BJ (cell line): ENCODE measurements at places on chromosomes 1 and 21.

DNA sequence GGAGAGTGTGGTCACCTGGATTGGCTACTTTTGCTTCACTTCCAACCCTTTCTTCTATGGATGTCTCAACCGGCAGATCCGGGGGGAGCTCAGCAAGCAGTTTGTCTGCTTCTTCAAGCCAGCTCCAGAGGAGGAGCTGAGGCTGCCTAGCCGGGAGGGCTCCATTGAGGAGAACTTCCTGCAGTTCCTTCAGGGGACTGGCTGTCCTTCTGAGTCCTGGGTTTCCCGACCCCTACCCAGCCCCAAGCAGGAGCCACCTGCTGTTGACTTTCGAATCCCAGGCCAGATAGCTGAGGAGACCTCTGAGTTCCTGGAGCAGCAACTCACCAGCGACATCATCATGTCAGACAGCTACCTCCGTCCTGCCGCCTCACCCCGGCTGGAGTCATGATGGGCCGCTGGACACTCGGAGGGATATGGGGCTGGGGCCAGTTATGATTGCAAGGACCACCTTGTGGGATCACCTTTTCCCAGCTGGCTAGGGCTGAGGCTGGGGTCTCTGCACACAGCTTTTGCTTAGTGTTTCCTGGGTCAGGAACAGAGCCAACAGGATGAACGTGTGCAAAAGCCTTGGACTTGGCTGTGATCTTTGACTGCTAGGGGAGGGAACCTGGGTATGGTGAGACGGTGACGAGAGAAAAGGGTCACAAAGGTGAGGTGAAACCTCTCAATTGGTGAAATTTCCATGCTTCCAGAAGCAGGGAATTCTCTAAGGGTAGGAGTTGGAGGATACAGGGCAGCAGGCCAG is 4.3 kb upstream of the GNAI3 start:
- DNase-seq = no peak

DNA sequence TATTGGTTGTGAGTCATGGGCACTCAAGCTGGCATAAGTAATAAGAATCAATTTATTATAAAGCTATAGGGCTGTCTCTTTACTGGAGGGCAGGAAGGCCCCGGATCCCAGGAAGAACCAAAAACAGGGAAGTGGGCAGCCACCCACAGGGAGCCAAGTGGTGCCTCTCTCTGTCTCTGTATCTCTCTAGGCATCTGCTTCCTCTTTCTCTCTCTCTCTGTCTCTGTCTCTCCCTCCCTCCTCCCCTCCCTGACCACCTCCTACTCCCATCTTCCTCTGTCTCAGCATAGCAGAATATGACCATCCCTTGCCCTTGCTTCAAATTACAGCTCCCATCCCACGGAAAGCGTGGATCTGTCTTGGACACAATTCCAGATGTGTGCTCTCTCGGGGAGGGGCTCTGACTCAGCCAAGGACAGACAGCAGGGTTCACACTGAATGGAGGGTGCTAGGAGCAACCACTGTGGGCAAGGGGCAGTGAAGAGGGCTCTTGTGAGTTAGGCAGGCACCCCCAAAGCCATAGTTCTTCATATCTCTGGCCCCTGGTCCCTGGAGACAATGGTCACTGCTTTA is 80.4 kb upstream of the LPGAT1 start:
- DNase-seq = no peak

- DNase-seq = no peak
These were observed 490.5 kb upstream of the LRRC7 start for GRCh38 chr1:69077198-69077597.

DNA sequence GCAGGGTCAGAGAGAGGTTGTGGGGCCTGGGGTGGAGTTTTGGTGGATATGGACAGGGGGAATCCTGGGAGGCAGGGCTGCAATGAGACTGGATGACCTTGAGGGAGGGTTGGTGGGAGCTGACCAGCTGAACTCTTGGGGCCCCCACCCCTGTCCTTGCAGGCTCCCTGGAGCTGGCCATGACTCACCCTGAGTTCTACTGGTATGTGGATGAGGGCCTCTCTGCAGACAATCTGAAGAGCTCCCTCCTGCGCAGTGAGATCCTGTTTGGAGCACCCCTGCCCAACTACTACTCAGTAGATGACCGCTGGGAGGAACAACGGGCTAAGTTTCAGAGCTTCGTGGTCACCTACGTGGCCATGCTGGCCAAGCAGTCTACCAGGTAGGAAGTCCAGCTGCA is 23.6 kb downstream of the DISP3 start:
- no peak for DNase-seq

GRCh38 chr1:214317300-214317699 is 36.3 kb downstream of the SMYD2 start:
- no peak for DNase-seq

GRCh38 chr1:58739856-58740466 is 40.1 kb upstream of the MYSM1 start:
- DNase-seq = no peak

- no peak for DNase-seq
These were observed 90.1 kb downstream of the TMEM53 start for GRCh38 chr1:44584167-44584566.

- no peak for DNase-seq
These were observed 148.8 kb downstream of the ZBTB18 start for GRCh38 chr1:244199902-244200301.

DNA sequence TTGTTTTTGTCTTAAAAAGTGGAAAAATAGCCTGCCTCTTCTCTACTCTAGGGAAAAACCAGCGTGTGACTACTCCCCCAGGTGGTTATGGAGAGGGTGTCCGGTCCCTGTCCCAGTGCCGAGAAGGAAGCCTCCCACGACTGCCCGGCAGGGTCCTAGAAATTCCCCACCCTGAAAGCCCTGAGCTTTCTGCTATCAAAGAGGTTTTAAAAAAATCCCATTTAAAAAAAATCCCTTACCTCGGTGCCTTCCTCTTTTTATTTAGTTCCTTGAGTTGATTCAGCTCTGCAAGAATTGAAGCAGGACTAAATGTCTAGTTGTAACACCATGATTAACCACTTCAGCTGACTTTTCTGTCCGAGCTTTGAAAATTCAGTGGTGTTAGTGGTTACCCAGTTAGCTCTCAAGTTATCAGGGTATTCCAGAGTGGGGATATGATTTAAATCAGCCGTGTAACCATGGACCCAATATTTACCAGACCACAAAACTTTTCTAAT is 35.0 kb upstream of the TDRD10 start:
- DNase-seq = no peak

GRCh38 chr1:233440951-233441401 is 113.5 kb downstream of the MAP3K21 start:
- no peak for DNase-seq

- no peak for DNase-seq
These were observed 325.8 kb downstream of the KIF26B start for GRCh38 chr1:245480393-245481120.

GRCh38 chr1:53656747-53657530 is 82.0 kb downstream of the GLIS1 start:
- DNase-seq = no peak

DNA sequence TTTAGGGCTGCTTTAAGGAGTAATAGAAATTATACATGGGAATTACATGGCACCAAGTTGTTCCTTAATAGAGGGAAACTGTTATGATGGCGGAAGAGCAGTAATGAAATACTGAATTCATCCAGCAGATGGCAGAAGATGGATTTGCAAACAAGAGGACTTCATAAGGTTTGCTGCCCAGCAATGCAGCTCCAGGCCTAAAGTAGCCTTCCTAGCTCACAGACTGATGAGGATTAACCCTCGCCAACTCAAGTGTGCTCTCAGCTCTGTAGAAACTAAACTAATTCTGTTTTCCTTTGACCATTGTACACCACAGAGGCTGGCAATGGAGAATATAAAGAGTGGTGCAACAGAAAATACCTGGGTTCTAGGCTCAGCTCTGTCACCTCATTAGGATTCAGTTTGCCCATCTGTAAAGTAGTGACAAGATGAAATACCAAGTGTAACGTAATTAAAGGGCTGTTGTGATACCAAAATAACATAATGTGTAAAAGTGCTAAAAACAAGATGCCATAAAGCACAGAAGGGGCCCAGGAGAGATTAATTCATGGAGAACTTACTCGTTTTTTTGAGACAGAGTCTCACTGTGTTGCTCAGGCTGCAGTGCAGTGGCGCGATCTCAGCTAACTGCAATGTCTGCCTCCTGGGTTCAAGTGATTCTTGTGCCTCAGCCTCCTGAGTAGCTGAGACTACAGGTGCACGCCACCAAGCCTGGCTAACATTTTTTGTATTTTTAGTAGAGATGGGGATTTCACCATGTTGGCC is 102.4 kb upstream of the SERBP1 start:
- peak; percentile 37 for DNase-seq

GRCh38 chr1:151790940-151791651 is 796 bp upstream of the TDRKH start:
- DNase-seq = no peak

- no peak for DNase-seq
These were observed 10.4 kb upstream of the PPT1 start for GRCh38 chr1:40107290-40107959.

DNA sequence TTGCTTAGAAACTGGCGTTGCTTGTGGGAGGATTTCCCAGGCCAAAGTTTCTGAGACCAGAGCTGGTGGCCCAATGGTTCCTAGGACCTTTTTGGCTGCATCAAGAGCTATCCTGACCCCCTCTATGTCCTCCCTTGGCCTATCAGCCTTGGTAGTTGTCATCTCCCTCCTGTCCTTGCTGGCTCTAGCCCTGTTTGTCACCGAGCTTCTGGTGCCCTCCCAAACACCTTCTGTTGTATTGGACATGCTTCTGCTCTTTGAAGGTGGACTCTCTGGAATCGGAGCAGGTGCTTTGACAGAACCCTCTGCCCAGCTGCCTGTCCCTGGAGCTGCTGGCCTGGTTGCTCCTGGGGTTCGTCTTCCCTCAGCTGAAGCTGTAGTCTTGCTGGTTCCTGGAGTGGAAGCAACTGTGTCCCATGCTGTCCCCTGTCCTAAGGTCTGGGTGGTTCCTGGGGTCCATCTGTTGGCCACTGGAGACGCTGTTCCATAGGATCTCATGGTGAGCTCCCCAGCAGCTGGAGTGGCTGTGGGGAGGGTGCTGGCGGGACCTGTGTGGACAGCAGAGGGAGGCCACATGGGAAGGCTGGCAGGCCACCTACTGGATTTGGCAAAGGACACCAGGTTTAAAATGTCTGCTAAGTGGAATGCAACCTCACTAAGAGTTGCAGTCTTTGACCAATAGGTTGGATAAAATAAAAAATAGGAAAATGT is 9.4 kb downstream of the FCAMR start:
- DNase-seq = no peak

- DNase-seq = no peak
These were observed 4.1 kb downstream of the DIPK1A start for GRCh38 chr1:92957030-92957734.

- no peak for DNase-seq
These were observed 10.2 kb upstream of the MAGI3 start for GRCh38 chr1:113380075-113380474.

DNA sequence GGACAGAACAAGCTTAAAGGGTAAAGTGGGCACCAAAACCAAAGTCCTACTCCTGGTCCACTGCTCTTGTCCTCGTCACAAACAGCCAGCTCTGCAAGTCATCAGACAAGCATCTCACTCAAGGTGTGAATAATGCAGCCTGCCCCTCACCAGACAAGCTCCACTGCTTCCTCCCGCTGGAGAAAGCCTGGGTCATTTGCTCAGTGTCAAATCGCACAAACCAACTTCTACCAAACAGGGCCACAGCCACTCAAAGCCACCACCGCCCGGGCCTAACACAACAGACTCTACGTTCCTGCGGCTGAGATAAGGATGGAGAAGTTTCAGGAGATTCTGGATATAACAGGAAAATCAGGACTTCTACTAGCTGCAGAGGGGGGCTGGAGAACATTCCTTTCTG is 3.3 kb downstream of the SSBP3 start:
- no peak for DNase-seq

- DNase-seq = no peak
These were observed 16.4 kb downstream of the INPP5B start for GRCh38 chr1:37930246-37931101.

DNA sequence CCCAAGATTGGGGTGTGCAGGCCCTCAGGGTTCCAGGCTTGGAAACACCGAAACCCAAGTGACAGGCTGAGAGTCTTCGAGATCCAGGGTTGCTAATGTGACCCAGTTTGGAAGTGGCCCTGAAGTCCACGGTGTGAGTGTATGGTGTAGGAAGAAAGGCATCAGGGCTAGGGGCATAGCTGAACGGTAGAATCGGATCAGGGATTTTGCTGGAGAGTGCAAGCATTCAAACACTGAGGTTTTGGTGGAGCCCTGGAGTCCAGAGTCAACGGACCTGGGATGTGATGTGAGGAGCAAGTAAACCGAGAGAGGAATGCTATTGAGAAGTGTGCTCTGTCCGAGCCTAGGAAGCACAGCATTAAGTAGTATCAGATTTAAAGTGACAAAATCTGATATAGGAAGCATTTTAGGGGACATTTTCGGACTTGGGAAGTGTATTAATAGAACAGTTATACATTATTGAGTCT is 958 bp downstream of the NFYC start:
- DNase-seq = no peak

- DNase-seq = no peak
These were observed 64.4 kb downstream of the MACF1 start for GRCh38 chr1:39268906-39269305.

- no peak for DNase-seq
These were observed 8.1 kb downstream of the PLEKHM2 start for GRCh38 chr1:15692121-15692682.

GRCh38 chr1:9909234-9910046 is 629 bp downstream of the CTNNBIP1 start:
- no peak for DNase-seq

DNA sequence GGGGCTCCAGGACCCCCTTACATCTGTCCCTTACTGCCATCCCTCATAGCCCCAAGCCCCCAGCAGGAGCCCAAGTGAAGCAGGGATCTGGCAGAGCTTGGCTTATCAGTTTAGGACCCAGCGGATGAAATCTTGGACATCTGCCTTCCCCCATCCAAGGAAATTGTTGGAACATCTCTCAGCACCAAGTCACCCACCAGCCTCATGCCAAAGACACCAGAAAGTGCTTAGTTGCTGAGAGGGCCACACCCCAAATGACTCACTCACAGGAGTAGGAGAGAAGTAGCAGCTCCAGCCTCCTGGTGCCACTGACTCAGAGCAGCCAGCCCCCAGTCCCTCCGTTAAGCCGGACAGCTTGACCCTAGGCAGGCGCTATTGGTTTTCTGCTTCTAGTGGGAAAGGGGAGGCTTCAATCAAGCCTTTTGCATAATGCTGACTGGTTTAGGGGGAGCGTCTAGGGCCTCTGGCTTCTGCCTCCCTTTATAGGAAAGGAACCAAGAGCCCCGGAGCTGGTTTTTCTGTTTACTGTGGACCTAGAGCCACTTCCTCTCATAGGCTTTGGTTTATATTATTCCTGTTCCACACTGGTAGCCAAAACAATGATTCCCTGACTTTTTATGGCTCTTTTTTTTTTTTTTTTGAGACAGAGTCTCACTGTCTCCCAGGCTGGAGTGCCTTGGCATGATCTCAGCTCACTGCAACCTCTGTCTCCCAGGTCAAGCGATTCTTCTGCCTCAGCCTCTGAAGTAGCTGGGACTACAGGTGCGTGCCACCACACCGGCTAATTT is 114.2 kb upstream of the IPO9 start:
- DNase-seq = peak; percentile 98
